ENCODE measurements at places on chromosomes 5 and 9. TPM values are rescaled to one million over a fixed set of nuclear protein-coding genes. Genes with fewer than 3 reads are reported as not detected.

Gene POU5F2
- 5.3 TPM for total RNA-seq

Gene SAXO1
- total RNA-seq = not detected

Gene IL33
- 4.0 TPM for total RNA-seq

GRCh38 chr5:73565139-73565968 lies at the start of the genes ANKRA2 and UTP15:
ANKRA2 (minus strand) TSS chr5:73565639; CDS start chr5:73562881, 2,758 bp downstream.
UTP15 (plus strand) TSS chr5:73565743; CDS start chr5:73567345, 1,602 bp downstream.
- no peaks in the 10 kb centered on the region for H3K27me3 ChIP-seq
- H3K4me3 ChIP-seq = peak within 1 kb of the TSS; percentile 74
- DNase-seq = peak; percentile 100

GRCh38 chr9:123359546-123359945 lies 3.5 kb downstream of the CRB2 start:
- H3K4me3 ChIP-seq = no peak overlapping the region
- H3K27me3 ChIP-seq = no peaks in the 10 kb centered on the region
- no peak for DNase-seq
- no peak overlapping the region for H3K27ac ChIP-seq
- H3K4me1 ChIP-seq = peaks cover 12% of the 10 kb centered on the region

- no peak overlapping the region for H3K4me3 ChIP-seq
- H3K27ac ChIP-seq = no peak overlapping the region
- no peaks in the 10 kb centered on the region for H3K27me3 ChIP-seq
- no peaks in the 10 kb centered on the region for H3K4me1 ChIP-seq
- no peak for DNase-seq
- H3K36me3 ChIP-seq = no peaks in the 10 kb centered on the region
Observed at GRCh38 chr5:16119790-16120189, 59.8 kb downstream of the MARCHF11 start.

DNA sequence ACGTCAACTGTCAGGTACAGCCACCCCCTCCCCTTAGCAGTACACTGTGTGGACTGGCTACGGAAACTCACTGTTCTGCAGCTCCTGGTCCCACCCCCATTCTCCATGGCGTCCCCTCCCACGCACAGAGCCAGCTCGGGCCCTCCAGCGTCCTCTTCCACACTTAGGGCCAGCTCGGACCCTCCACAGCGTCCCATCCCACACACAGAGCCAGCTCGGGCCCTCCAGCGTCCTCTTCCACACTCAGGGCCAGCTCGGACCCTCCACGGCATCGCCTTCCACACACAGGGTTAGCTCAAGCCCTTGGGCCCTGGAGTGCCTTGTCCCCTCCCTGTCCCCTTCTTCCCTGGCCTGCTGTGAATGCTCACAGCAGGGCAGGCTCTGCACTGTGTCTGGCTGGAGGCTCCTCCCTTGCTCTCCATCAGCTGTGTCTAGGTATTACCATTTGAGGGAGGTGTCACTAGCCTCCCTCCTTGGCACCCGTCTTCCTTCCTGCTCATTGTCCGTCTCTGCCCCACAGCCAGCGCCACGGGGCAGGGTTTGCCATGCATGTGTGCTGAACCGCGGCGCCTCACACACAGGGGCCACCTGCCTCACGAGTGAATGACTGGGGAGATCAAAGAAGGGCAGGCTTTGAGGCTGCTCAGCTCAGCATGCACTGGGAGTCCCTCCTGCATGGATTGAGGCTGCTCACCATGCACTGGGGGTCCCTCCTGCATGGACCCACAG lies 78.5 kb upstream of the CACNA1B start:
- H3K4me3 ChIP-seq = no peak overlapping the region
- H3K36me3 ChIP-seq = no peaks in the 10 kb centered on the region
- H3K27me3 ChIP-seq = no peaks in the 10 kb centered on the region
- peaks cover 28% of the 10 kb centered on the region for H3K4me1 ChIP-seq
- H3K27ac ChIP-seq = no peak overlapping the region

DNA sequence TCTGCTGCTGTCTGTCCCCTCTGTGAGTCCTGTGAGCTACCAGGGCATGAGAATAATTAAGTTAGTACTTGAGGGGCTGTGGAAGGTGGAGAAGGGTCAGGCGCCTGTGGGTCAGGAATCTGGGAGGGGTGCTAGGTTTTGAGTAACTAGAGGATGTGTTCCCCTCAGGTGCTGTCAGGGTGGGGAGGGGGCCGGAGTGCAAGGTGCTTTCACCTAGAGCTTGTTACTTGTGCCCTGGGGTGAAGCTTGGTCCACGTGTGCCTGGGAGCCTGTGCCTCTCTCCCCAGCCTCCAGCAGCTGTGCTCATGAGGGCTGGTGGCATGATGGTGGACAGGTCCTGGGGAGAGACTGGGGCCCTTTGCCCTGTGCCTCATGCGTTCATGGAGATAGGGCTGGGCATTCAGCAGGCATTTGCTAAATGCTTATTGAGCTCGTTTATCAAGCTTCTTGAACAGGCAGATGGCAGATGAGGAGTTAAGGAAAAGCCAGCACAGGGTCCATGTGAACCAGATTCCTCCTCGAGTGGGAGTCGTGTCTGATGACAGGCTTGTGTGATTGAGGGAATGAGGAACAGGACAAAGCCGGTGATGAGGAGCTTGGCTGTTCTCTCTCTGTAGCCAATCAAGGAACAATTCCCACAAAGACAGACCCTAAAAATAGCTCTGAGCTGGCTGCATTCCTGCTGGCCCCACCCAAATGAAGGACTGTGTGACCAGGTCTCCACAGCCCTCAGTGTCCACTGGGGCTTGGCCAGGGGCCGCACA lies 40.9 kb downstream of the CACNA1B start:
- H3K27ac ChIP-seq = no peak overlapping the region
- no peak for DNase-seq
- no peaks in the 10 kb centered on the region for H3K27me3 ChIP-seq
- no peaks in the 10 kb centered on the region for H3K4me1 ChIP-seq
- H3K36me3 ChIP-seq = no peaks in the 10 kb centered on the region

GRCh38 chr9:76876098-76876497 lies 29.8 kb downstream of the PRUNE2 start:
- no peaks in the 10 kb centered on the region for H3K27me3 ChIP-seq
- no peak overlapping the region for H3K27ac ChIP-seq
- H3K4me3 ChIP-seq = no peak overlapping the region

- no peaks in the 10 kb centered on the region for H3K36me3 ChIP-seq
- DNase-seq = no peak
- peaks cover 4% of the 10 kb centered on the region for H3K27me3 ChIP-seq
- H3K4me1 ChIP-seq = no peaks in the 10 kb centered on the region
- no peak overlapping the region for H3K27ac ChIP-seq
Observed at GRCh38 chr9:70940605-70941004, 180.8 kb downstream of the TRPM3 start.
